ENCODE measurements at places on chromosomes 7 and 10.

DNA sequence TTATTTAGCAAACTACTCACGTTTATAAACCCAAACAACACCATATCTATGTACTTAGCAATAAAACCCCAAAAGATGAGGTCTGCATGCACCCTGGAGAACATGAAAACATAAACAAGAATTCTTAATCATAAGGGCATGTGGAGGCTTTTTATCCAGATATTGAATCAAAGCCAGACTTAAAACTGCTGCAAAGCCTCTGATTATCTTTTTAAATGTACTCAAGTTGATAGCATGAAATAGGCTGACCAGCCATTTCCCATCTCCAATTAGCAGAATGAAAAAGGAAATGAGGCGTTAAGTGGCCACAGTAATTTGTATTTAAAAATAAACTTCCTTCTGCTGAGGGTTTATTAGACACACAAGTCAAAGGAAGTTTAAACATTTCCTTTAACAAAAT lies 48.3 kb downstream of the ITIH5 start:
- no peak for DNase-seq

- no peak for DNase-seq
Observed at GRCh38 chr10:29931833-29932232, 127.6 kb downstream of the JCAD start.

DNA sequence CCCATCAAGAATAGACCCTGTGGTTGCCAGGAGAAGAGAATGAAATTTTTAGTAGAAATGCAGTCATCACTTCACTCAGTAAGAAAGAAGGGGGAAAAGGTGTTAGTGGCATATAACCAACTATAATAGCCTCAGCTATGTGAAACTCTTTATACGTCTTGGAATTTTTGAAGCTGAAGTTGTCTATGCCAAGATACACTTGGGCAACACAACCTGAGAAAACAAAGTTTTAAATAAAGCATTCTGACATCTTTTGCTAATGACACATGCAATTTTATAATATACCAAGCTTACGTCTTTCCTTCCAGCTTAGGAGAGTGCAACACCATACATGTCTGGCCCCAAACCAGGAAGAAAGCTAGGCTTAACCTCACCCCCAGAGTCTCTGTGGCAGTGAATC lies 40.8 kb upstream of the ZNF438 start:
- DNase-seq: no peak

DNA sequence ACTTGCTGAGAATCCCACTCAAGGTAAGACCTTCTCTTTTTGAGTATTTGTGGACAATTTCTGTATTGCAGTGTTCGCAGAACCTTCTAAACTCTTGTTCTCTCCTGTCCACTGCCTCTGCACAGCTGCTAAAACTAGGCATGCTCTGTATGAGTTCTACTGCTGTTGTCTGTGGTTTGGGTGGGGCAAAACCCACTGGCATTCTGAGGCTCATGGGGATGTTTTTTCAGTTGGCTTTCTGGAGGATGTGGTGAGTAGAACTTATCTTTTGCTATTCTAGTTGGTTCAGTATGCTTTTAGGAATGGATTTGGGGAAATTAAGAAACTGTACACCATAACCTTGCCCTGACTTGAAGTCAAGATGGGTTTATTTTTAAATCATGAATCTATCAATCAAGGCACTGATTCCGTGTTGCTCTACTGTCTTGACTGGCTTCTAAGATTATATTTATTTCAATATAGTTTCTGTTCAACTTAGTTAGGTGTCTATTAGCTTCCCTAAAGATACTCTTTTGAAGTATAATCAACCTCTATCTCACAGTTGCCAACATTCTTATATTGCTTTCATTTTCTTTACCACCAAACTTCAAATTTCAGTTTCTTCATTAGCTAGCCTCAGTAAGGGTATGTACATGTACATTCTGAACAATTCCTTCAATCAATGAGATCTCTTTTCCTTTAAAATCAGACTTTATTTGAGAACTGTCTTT lies 25.0 kb upstream of the C1GALT1 start:
- DNase-seq: peak; percentile 12

- DNase-seq: peak; percentile 83
Observed at GRCh38 chr10:127921753-127922145, 14.8 kb downstream of the PTPRE start.

GRCh38 chr10:51005551-51005950 lies 68.7 kb upstream of the PRKG1 start:
- no peak for DNase-seq

DNA sequence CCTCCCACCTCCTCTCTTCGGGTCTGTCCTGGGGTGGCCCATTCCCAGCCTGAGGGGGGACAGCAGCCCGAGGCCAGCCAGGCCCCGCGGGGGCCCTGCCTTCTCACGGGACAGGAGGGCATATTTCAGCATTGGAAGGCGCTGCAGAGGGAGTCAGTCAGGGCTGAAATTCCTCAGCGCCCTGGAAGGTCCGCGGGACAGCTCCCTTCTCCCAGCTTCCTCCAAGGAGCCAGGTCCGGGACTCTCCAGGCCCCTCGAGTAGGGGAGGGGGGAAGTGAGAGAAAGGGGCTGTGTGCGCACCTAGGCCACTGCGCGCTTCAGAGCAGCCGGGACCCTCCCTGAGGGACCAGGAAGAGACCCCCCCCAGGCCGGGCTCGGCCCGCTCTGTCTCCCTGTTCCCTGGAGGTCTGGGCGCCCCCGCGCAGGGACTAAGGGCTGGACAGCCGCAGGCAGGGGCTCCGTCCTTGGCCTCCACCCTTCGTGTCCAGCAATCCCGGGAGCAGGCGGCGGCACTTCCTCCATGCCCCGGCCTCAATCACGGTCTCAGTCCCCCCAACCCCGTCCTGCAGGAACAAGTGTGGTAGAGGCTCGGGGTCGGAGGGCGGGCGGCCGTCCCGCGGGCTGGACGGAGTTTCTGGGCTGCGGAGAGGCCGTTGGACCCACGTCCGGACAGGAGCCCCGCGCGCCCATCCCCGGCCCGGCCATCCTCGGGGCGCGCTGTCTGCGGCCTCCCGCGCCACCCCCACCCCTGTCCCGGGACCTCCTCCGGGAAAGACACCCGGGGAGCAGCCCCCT lies 6.0 kb upstream of the ELFN1 start:
- DNase-seq: no peak

DNA sequence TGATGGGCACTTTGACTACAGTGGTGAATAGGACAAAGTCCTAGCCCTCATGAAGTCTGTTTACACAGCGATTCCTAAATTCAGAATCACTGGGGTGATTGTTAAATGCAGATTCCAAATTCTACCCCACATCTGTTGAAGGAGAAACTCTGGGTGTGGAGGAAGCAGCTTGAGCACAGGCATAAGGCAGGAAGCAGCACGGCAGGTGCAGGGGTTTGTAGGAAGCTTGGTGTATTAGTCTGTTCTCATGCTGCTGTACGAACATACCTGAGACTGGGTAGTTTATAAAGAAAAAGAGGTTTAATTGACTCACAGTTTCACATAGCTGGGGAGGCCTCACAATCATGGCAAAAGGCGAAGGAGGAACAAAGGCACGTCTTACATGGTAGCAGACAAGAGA lies 5.1 kb downstream of the AKR1E2 start:
- DNase-seq: no peak
